Stimulated activated CD8-positive, alpha-beta memory T cell treated with anti-CD3 and anti-CD28 coated beads, Interleukin-12 subunit alpha, Interleukin-12 subunit beta, amount 100 ng/mL, for 1 hour (primary cell): ENCODE measurements at places on chromosomes 11 and 22.

GRCh38 chr11:96207459-96208449 lies 135.2 kb downstream of the MAML2 start:
- DNase-seq, result no peak

- no peak for DNase-seq
These were observed 1.8 kb upstream of the RASD2 start for GRCh38 chr22:35538801-35539321.

- DNase-seq, result no peak
These were observed 39.8 kb upstream of the CARS1 start for GRCh38 chr11:3096909-3097530.

DNA sequence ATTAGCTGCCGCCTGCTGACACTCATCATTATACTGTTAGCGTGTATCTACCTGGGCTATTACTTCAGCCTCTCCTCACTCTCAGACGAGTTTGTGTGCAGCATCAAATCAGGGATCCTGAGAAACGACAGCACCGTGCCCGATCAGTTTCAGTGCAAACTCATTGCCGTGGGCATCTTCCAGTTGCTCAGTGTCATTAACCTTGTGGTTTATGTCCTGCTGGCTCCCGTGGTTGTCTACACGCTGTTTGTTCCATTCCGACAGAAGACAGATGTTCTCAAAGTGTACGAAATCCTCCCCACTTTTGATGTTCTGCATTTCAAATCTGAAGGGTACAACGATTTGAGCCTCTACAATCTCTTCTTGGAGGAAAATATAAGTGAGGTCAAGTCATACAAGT lies 51.1 kb downstream of the PANX1 start:
- DNase-seq, result no peak

GRCh38 chr11:6251120-6251733 lies 8.4 kb upstream of the CCKBR start:
- peak; percentile 16 for DNase-seq

DNA sequence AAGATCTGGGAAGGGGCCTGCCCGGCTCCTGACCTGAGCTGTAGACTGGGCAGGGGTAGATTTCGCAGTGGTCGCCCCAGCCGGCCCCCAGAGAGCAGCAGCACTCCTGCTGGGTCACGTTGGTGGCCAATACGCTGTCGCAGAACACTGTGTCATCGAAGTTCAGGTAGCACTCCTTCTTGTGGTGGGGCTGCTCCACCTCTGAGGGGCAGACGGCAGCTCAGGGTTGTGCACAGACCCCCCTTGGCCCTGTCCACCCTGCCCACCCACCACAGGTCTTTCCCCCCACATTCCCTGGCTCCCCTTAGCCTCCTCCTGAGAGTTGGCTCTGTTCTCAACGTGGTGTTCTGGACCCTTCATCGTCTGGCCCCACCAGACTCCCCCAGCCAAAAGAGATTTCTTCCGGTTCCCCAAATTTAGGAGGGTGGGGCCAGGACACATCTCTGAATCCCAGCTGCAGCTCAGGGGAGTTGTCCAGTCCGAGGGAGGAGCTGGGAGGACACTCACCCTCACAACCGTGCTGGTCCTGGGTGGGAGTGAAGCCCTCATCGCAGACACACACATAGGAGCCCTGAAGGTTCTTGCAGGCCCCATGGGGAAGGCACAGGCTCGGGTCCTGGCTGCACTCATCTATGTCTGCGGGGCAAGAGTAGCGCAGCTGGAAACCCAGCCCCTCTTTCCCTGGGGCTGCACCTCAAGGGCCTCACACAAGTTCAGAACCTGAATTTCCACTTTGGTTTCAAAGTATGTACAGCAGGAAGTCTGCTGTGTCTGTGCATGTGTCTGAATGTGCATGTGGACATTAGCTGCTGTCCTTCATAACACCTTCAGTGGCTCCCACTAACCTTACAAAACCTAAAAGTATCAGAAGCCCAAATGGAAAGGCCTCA lies 16.5 kb downstream of the SCYL1 start:
- DNase-seq, result no peak

DNA sequence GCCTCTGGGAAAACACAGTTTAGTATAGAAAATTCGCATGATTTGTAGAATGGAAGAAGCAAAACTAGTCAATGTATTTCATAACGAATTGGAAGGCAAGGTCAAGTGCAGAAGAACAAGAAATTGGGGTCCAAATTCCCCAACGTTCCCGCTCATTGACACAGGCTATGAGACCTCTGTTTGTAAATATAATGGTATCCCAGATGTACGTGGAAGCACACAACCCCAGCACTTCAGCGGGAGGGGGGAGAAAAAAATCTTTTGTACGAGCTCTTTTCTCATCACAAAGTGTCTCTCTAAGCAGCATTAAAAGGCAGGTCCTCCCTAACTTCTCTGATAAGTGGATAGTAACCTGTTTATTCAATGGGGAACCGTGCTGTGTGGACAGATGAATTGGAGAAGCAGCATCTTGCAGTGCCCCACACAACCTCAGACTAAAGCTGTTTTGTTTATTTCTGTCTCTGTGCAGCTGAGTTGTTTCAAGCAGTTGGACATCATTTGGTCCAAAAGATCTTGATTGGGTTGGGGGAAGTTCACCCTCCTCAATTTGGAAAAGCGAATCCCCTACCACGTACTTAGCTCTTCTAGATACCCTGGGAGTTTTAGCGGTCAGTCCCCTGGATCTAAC lies 1.1 kb upstream of the GAB2 start:
- no peak for DNase-seq

DNA sequence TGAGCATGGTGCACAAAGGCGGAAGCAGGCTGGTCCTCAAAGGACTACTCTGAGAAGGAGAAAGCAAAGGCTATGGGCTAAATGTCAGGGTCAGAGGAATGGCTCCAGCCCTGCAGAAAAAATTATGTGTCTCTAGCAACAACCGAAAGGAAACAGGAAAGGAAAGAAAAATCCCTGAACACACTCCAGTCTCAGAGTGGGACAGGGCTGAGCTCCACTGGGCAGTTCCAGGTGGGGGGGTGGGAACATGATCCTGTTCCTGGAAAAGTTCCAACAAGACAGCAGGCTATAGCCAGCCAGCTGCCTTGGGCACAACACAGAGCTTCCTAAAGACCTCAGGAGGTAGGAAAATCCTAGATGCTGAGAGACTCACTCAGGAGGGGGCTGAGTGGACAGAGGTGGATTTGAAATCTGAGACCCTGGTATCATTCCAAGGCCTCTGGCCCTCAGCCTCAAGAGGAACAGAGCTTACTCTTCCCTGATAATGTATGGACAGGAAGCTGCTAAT lies 1088.2 kb downstream of the TBC1D22A start:
- no peak for DNase-seq

DNA sequence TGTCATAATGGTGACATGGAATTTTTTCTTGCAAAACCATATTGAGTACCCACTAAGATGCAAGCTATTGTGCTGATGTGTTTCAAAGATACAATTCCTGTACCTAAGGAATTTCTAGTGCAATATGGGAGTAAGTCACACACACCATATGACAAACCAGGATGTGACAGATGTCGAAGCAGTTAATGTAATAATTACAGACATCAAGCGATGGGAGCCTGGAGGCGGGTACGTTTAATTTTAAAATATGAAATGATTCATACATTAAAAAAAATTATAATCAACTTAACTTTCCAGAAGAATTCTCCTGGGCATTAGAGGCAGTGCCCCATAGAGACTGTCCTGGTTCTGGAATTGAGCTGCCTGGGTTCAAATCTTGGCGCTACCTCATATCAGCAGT lies 6.0 kb downstream of the SYCE3 start:
- DNase-seq, result no peak

GRCh38 chr11:66631883-66632282 lies 6.6 kb upstream of the RBM4 start:
- DNase-seq, result no peak

- DNase-seq, result no peak
These were observed 5.1 kb upstream of the MYEOV start for GRCh38 chr11:69288883-69289242.

DNA sequence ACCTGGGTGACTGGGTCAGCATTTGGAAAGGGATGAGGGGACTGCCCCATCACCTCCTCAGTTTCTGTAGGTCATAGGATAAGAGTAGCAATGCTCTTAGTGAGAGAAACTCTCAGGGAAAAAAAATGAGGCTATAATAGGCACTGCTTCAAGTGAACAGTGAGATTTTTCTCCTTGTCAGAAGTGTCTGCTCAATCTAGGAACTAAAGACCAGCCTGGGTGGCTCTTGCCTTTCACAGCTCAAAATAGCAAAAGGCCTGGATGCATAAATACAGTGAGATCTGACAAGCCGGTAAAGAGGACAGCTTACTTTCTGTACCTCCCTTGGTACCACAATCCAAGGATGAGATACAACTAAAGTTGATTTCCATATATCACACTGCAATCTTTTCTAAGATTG lies 205.6 kb upstream of the ANO5 start:
- no peak for DNase-seq

GRCh38 chr22:42321908-42322561 lies 51.6 kb upstream of the TCF20 start:
- DNase-seq, result no peak

DNA sequence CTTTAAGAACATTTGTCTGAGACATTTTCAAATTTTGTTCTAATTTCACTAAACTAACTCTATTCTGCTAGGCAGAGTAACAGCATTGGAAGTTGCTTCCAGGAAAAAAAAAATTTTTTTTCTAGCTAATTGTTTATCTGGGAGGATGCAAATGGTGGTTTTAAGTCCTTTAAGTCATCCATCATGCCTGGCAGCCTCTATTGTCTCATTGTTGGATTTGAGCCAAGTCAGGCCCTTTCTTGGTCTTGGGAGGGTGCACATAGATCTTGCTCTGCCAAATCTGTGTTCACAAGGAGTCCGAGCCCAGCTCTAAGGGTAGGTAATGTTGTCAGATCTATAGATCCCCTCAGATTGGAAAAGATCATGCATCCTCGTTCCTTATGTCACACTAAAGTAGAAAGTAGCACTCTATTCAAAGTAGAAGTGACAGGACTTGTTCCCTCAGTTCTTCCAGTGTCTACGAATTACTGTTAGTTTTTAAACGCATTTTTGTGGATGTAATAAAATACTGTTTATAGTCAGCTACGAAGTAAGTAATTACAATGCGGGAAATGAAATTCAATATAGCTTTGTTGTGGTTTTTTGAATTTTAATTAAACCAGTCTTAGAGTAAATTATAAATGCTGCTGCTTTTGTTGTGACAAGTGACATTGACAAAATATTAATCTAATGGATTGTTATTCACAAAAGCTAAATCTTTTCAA lies 166.0 kb upstream of the RASSF10 start:
- no peak for DNase-seq

DNA sequence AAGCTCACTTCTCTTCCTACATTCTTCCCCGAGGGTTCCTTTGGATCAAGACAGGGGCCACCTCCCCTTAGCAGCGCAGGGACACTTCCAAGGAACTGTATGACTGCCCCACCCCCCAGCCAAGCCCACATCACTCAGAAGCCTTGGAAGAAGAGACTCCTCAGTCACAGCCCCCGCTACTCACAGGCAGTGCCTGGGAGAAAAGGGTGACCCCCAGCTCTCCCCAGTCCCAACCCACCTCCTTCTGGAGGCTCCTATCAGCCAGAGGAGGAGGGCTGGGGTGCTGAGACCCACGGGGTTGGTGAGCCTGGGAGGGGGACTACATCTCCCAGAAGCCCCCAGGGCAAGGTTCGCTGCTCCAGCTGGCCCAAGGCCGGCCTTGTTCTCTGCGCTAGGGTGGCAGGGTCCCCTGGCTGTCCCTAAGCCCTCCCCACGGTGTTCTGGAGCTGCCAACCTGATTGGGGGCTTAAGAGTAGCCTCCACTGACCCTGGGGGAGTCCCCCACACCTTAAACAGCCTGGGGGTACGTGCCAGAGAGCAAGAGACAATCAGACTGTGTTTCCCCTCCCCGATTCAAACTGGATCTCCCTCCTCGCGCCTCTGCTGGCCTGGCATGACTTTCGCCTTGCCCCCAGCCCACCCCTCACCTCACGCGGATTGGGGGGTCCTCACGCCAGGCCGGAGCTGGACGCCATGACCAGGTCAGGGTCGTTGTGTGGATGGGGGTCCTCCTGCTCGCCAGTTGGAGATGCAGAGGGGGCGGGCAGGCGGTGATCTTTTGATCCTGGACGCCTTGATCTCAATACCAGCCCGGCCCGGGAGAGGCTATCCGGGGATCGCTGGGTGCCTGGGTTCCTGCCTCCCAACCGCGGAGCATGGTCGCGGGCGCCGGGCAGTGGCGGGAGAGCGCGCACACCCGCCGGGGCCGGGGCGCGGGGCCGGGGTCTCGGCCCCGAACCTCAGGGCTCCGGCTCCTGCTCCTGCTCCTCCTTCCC lies 838 bp downstream of the BCL9L start:
- no peak for DNase-seq

DNA sequence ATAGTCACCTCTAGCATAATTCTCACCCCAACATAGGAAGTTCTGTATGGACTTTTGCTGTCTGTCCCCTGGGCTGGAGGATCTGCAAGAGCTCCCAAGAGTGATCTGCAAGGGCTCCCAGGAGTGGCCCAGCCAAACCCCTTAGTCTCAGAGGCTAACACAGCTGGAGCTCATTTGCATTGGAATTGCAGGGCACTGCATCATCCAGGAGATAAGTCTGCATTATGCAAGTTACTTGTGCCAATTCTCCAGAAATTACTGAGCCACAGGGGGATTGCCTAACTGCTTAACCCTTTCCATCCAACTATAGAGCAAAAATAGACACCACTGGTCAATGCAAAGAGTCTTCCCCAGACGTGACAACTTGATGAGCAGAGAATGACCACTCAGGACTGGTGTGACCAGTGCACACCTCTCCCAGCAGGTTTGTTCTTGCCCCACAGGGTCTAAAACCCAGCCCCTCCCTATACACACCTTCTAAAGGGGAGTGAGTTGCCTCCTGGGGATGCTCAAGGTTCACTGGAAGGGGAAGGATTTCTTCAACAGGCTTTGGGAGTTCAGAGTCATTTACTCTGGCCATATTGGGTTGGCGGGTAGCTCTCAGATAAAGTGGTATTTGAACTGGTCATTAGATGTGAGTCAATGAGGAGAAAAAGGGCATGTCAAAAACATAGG lies 38.4 kb downstream of the POU2AF3 start:
- no peak for DNase-seq

GRCh38 chr22:23909296-23909898 lies 15.2 kb downstream of the MIF start:
- DNase-seq, result no peak

GRCh38 chr22:48714231-48714630 lies 1113.4 kb downstream of the BRD1 start:
- no peak for DNase-seq

- no peak for DNase-seq
These were observed 91.2 kb downstream of the UBASH3B start for GRCh38 chr11:122746611-122747244.

DNA sequence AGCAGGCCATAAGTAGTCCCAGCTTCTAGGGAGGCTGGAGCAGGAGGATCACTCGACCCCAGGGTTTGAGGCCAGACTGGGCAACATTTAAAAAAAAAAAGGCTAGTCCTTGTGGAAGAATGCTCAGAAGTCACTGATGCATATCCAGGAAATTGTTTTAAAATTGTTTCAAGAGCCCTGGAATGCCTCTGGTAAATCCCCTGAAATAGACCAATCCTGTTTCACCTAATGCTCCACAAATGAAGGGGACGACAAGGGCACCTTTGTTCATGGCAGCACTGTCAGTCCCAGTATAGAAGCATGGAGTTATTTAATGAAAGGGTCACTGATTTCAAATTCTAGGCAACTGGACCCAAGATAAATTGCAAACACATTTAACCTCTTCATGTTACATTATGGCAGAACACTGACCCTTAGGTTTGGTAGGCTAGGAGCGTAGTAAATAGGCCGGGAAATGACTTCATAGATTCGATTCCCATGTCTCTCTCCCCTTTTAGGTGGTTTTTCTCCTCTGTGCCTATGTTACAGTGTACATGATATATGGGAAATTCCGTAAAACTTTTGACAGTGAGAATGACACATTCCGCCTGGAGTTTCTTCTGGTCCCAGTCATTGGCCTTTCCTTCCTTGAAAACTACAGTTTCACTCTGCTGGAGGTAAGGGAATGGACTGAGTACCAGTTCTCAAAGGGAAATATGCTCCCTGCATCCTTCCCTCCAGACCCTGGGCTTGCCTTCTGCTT lies 11.4 kb downstream of the KDELR3 start:
- no peak for DNase-seq
